ENCODE measurements at places on chromosomes 1 and 21.
A peak's percentile ranks its signal among the peaks of the same experiment; 100 is the strongest.

DNA sequence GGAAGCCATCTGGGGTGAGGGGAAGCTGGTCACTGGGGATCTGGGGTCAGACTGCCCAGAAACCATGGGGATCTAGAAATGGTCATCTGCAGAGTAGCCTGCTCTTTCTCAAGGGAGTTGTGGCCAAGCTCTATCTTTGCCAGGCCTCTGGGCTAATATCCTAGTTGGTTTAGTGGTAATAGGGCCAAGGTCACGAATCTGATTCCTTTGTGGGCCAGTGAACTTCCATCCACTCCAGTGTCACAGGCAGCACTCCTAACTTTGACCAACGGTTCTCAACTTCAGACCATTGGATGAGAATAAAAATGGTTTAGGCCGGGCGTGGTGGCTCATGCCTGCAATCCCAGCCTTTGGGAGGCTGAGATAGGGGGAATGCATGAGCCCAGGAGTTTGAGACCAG lies 28.1 kb upstream of the PPP2R5A start:
- no peak for DNase-seq

DNA sequence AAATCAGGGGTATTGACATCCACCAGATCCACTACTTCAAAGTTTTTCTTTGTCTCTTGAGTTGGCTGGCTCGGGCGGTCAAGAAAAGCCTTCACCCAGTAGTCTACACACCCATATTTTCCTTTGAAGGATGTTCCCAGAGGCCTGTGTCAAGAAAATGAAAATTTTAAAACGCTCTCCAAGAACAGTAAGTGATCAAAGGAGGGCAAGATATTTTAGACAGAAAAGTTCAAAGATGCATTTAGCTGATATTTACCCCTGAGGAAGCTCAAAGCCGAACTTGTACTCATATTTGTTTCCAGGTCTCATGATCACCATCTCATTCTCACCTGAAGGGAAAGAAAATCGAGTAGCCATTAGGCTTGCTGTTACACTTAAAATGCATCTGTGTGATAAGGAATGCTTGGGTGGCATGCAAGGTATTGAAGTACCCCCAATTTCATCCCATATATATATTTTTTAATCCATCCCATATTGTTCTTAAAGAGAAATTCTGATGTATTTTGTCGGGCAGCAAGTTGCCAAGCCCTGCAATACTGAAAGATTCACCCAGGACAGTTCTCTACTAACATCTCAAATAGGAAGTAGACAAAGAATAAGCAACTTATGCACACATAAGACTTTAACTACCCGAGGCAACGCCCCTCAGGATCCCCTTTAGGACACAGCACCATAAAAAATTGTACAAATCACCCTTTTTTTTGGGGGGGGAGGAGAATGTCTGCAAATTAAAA lies 1.1 kb downstream of the TXNIP start:
- no peak for DNase-seq

DNA sequence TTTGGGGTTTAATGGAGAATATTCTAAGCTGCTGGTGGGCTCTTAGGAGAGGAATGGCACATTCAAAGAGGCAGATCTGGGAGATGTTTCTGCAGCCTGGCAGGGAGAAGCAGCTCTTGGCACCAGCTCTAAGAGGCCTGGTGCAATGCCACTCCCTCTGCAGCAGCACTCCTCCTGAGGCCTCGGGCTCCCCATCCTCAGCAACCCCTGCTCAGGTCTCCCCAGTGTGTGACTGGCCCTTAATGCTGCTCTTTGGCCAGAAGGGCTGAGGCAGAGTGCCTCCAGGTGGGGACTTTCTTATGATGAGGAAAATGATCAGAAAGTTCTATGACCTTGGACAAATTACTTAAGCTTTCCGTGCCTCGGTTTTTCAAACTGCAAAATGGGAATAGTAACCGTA lies 55.5 kb downstream of the MAB21L3 start:
- no peak for DNase-seq

GRCh38 chr1:154533952-154534844 lies 24.3 kb downstream of the UBE2Q1 start:
- DNase-seq = no peak

- DNase-seq = no peak
Observed at GRCh38 chr21:42807938-42808613, 71.3 kb downstream of the WDR4 start.

- DNase-seq = no peak
Observed at GRCh38 chr1:12383001-12383400, 153.2 kb downstream of the VPS13D start.

- DNase-seq = no peak
Observed at GRCh38 chr1:64245495-64245894, 42.1 kb downstream of the UBE2U start.

DNA sequence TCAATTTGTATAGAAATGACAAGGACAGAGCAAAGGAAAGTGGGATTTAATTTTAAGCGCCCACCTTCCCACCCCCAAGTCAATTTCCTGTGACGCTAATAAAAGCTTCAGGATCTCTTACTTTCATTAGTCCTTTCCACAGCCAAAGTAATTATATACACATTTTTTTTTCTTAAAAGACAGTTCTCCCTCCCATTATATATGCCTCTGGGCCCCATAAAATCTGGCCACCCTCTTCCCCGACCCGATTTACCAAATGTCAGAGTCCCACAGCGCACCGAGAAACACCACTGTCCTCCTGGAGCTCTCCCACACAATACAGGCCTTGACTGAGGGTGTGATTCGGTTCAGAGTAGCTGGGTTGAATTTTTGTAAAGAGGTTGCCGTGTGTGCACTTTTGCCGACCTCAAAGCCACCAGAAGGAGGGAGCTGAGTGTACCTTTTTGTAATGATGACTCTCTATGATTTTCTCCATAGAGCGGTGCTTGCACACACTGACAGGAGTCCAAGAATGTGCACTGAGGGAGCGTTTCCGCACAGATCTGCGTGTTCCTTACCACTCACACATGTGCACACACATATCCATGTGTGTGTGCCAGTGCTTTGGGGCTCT lies 26.2 kb upstream of the IL10 start:
- no peak for DNase-seq

- no peak for DNase-seq
Observed at GRCh38 chr1:175343945-175344344, 151.4 kb upstream of the KIAA0040 start.

GRCh38 chr1:38917337-38917736 lies 24.3 kb downstream of the RHBDL2 start:
- DNase-seq = no peak

- no peak for DNase-seq
Observed at GRCh38 chr21:33824156-33824941, 91.3 kb downstream of the ATP5PO start.

DNA sequence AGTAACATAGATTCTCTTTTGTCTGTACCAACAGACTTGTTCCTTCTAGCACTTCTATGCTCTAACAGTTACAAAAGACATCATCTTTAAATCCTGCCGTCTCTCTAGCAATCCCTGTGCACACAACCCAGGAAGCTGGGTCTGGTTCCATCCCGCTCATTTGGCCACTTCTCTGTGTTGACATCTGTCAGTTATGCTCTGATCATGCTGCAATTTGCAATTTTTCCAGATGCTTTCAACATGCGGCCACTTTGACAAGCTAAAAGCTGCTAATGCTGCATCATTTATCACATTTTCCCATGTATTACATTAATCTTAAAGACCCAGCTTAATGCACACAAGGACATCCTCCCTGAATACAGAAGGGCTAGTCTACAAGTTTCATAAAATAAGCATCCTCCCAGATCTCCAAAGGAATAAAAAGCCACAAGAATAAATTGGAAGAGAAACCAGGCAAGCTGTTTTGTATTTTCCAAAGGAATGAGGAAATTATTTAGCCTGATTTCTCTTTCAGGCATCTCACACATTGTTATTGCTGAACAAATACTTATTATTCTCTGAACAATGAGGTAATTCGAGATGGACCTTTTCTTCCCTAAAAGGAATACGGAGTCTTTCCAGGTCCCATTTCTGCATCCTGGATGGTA lies 19.0 kb upstream of the LRRC52 start:
- no peak for DNase-seq

DNA sequence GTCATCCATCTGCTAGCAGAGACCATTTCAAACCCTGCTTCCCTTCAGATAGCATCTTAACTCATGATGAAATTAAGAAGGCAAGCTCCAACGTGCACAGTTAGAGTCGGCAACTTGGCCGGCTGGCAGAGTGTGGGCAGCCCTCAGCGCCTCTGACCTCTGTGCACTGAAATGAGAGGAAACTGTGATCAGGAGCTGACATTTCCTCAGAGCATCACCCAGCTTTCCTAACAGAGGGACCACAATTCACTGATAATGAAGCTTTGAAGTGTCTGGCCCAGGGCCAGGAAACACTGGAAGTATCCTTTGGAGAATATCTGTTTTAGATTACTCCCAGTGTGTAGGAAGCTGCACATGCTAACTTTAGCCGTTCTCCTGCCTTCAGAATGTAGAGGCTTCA lies 145.0 kb upstream of the ZC3H11B start:
- DNase-seq = no peak

GRCh38 chr1:22611530-22611947 lies 24.9 kb upstream of the C1QA start:
- no peak for DNase-seq

DNA sequence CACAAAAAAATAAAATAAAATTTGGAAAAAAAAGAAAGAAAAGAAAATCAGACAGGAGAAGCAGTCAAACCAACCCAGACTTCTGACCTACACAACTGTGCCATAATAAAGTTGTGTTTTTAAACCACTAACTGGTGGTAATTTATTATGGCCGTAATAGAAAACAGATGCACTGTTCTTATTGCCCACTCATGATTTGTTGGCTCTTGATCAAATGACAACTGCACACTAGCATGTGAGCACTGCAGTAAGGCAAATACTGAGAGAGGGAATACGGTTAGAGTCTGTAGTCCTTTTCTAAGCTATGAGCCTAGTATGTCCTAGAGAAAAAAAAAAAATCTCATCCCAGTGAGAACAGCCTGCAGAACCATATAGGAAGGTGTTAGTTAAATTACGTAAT lies 61.2 kb upstream of the TNR start:
- no peak for DNase-seq

DNA sequence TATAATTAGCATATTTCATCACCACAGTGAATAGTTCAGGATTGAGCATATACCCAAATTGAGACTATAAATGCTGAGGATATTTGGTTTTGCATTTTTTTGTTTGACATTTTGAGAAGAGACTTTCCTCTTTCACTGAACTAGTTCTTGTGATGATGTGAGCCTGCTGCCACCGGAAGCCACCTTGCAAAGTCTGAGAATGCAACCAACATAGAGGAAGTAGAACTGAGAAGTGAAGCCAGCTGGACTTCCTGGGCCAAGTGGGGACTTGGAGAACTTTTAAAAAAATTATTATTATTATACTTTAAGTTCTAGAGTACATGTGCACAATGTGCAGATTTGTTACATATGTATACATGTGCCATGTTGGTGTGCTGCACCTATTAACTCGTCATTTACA lies 102.3 kb downstream of the RPE65 start:
- no peak for DNase-seq

- DNase-seq = no peak
Observed at GRCh38 chr1:231591466-231591865, 35.1 kb upstream of the DISC1 start.

- DNase-seq = no peak
Observed at GRCh38 chr1:151801310-151801820, 3.9 kb downstream of the LINGO4 start.

- no peak for DNase-seq
Observed at GRCh38 chr1:160397651-160398050, 2.7 kb upstream of the VANGL2 start.

DNA sequence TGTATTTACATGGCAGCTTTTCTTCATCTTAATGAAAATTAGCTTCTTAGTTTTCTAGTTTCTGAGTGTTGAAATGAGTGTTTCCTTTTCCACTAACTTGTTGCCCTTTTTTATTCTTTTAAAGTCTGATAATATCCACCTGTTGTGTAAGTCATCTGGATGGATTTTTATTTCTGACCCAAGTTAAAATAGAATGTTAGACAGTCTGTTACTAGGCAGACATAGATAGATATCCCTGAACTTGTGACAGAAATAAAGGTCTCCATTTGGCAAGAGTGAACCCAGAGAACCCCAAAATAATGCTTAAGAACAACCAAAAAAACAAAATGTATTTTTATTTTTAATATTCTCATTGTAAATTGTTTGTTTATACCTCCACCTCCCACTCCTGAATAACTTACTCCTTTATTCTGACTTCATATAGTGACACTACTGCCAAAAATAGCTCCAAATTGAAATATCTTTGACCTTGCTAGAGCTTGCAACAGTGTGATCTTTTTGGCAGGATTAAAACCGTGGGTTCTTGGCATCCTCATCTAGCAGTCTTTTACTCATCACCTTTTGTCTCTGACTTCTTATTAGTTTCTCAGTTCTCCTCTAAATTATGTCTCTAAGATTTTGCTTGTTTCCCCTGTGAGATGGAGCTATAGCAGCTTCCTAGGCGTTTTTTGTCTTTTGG lies 26.9 kb upstream of the SH3D21 start:
- no peak for DNase-seq

GRCh38 chr1:49364676-49365075 lies 588.0 kb upstream of the BEND5 start:
- no peak for DNase-seq

GRCh38 chr21:45615145-45615711 lies 28.3 kb upstream of the PCBP3 start:
- DNase-seq = peak; percentile 84

GRCh38 chr1:163231385-163231784 lies 28.7 kb upstream of the RGS5 start:
- DNase-seq = no peak

DNA sequence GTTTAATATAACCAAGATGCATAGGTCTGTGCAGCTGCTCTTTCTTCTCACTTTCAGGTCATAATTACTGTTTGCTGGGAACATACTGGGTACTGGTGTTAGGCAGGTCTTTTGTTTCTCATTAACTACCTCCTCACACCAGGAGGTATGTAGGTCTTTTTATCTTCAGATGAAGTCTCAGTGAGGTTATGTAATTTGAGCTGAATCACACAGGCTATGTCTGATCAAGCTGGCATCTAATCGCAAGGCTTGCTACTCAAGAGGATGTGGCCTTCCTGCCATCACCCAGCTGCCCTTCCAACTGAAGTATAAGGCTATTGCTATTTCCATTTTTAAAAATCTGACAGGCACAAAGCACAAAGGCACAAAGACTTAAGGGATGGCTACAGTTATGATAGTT lies 96.4 kb downstream of the RUNX1 start:
- no peak for DNase-seq

DNA sequence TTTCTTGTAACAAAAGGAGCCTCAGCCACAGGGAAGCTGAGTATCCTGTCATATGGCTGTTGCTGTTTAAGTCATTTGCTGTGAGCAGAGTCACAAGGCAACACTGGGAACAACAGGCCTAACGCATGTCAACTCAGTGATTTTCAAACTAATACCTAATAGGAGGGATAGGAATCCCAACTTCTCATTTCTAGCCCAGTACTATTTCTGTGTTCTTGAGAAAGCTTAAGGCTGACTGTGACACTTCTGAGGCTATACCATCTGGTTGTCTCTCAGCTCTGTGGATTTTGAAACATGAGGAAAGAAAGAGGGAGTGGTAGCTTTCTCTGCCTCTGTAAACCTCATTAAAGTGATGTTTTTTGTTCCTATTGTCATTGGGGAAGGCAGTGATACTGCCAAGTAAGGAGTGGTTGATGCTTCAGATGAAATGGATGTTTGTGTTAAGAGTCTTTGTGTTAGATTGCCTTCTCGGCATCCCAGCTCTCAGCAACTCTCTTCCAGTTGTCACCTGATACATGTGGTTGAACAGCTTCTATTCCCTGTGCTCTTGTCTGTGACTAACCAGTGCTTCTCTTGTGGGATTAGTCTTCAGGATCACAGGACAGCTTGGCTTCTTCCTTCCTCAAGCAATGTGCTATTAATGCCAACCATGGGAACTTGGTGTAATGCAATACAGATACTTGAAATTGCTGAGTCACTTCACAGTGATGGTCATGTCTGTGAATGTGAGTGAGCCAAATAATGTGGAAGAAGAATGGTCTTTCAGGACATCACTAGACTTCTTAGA lies 166.8 kb upstream of the IVNS1ABP start:
- DNase-seq = no peak
